ENCODE measurements at places on chromosomes 5 and 9. TPM values are rescaled to one million over a fixed set of nuclear protein-coding genes. Genes with fewer than 3 reads are reported as not detected.

The OGN gene
- polyA plus RNA-seq = 143 TPM

The LCN12 gene
- 20.4 TPM for polyA plus RNA-seq

The OBP2B gene
- polyA plus RNA-seq = not detected

The HRCT1 gene
- 0.48 TPM for polyA plus RNA-seq

The PCDH12 gene
- polyA plus RNA-seq = 39.8 TPM

The SUSD3 gene
- polyA plus RNA-seq = 4.0 TPM

GRCh38 chr5:127019928-127020327 is 10.4 kb downstream of the MARCHF3 start:
- H3K27me3 ChIP-seq = no peaks in the 10 kb centered on the region
- H3K4me1 ChIP-seq = no peaks in the 10 kb centered on the region
- no peak overlapping the region for H3K4me3 ChIP-seq
- DNase-seq = no peak

DNA sequence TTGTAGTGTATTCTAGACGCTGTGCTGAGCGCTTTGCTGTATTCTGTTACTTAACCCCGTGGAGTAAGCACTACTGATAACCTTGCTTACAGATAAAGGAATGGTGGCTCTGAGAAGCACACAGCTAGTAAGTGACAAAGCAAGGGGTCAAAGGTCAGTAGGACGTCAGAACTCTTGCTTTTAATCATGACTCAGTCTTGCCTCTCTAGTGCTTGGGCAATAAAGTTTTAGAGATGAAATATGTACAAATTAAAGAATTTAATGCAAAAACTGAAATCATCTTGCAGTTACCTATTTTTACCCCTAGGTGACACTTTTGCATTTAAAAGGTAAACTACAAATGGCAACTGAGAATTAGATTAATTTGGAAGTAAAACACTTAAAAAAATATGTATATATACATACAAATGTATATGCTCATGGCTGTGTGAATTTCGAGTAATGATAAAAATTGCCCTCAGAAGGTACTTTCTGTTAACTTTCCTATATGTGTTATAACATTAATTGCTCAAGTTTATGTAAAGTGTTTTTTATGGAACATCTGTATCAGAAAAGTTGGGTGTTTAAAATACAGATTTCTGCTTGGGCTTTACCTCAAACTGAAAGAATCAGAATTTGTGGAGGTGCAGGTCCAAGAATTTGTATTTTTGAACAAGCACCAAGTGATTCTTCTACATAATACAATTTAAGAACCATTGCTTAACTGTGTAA is 175.1 kb upstream of the DAB2 start:
- no peaks in the 10 kb centered on the region for H3K27me3 ChIP-seq
- no peak overlapping the region for H3K27ac ChIP-seq
- no peaks in the 10 kb centered on the region for H3K4me1 ChIP-seq
- no peaks in the 10 kb centered on the region for H3K36me3 ChIP-seq
- H3K4me3 ChIP-seq = no peak overlapping the region

- no peak overlapping the region for H3K4me3 ChIP-seq
- no peaks in the 10 kb centered on the region for H3K36me3 ChIP-seq
- no peak overlapping the region for H3K27ac ChIP-seq
- DNase-seq = no peak
Observed at GRCh38 chr5:171081319-171081718, 219.5 kb downstream of the RANBP17 start.

GRCh38 chr5:32754284-32754683 is 43.2 kb downstream of the NPR3 start:
- H3K36me3 ChIP-seq = no peaks in the 10 kb centered on the region
- H3K27ac ChIP-seq = no peak overlapping the region
- no peak for DNase-seq
- H3K27me3 ChIP-seq = no peaks in the 10 kb centered on the region
- H3K4me3 ChIP-seq = no peak overlapping the region

DNA sequence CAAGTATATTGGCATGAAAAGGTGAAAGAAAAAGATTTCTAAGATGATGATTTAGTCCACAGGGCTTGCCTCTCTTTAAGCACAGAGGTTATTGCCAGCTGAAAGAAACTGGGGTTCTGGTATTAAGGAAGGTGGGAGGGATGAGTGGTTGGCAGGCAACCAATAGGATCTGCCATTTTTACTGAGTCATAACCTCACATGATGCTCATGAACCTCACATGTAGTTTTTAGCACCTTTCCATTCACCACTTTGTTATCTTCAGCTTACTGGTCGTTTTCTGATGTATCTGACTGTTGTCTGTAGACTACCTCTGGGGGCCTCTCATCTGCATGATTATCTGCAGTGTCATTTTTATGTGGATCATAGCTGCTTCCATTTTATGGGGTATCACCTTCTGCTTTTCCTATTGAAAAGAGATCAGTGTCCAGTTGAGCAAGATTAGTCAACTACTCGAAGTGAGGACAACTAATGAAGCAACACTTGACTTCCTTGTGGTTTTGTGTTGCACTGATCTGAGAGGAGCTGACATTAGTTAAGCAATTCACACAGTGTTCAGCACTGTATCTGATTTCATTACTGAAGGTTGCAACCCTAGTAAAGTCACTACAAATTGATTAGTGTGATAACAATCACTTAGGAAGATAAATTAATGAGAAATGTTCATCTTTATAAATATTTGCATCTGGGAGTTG is 186.3 kb downstream of the SGCD start:
- no peaks in the 10 kb centered on the region for H3K36me3 ChIP-seq
- no peaks in the 10 kb centered on the region for H3K27me3 ChIP-seq
- H3K4me1 ChIP-seq = no peaks in the 10 kb centered on the region
- no peak overlapping the region for H3K4me3 ChIP-seq
- H3K27ac ChIP-seq = no peak overlapping the region

- DNase-seq = no peak
- no peaks in the 10 kb centered on the region for H3K27me3 ChIP-seq
- H3K4me1 ChIP-seq = no peaks in the 10 kb centered on the region
- no peak overlapping the region for H3K27ac ChIP-seq
- no peak overlapping the region for H3K4me3 ChIP-seq
Observed at GRCh38 chr5:22319798-22320197, 533.3 kb downstream of the CDH12 start.

- no peaks in the 10 kb centered on the region for H3K27me3 ChIP-seq
- no peaks in the 10 kb centered on the region for H3K36me3 ChIP-seq
- no peak overlapping the region for H3K4me3 ChIP-seq
Observed at GRCh38 chr5:79809743-79810142, 120.1 kb downstream of the CMYA5 start.

GRCh38 chr5:141496038-141496437 is 7.2 kb downstream of the PCDHGC5 start:
- H3K4me1 ChIP-seq = peaks cover 26% of the 10 kb centered on the region
- no peak overlapping the region for H3K4me3 ChIP-seq
- peak; percentile 58 for DNase-seq

DNA sequence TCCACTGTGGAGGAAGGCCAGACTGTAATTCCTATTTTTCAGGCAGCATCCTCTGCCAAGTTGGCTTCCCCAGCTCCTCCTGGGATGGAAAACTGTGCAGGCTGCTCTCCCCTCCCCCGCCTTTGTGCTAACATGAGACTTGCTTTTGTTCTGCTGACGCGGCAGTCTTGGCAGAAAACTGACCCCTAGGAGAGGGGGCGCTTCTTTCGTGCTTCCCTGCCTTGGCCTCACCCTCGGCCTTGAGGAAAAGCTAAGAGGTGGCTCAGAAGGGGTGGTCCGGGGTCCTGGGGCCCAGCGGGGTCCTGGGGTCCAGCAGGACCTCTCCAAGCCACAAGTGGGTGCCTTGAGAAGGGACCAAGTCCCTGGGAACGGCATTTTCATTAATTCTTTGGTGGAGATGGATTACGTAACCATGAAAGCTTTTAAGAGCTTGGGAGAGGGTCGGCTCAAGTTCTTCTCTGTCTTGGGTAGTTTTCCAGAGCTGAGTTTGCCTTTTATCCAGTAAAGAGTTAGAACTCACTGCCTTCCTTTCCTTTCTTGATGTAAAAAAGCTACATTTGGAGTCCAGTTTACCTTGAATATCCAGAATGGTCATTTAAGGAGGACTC is 51.0 kb downstream of the SH3PXD2B start:
- H3K4me1 ChIP-seq = peaks cover 9% of the 10 kb centered on the region
- H3K36me3 ChIP-seq = no peaks in the 10 kb centered on the region
- no peaks in the 10 kb centered on the region for H3K27me3 ChIP-seq
- no peak overlapping the region for H3K4me3 ChIP-seq
- peak overlapping the region; percentile 28 for H3K27ac ChIP-seq

GRCh38 chr9:121996783-121997182 is 96.3 kb downstream of the TTLL11 start:
- H3K36me3 ChIP-seq = no peaks in the 10 kb centered on the region
- no peak overlapping the region for H3K4me3 ChIP-seq
- DNase-seq = no peak
- H3K27me3 ChIP-seq = no peaks in the 10 kb centered on the region
- H3K27ac ChIP-seq = no peak overlapping the region
- H3K4me1 ChIP-seq = no peaks in the 10 kb centered on the region

- no peaks in the 10 kb centered on the region for H3K36me3 ChIP-seq
- H3K4me1 ChIP-seq = no peaks in the 10 kb centered on the region
- no peak overlapping the region for H3K27ac ChIP-seq
- H3K4me3 ChIP-seq = no peak overlapping the region
Observed at GRCh38 chr5:78280261-78280660, 14.2 kb downstream of the AP3B1 start.

GRCh38 chr5:136086783-136087566 is 45.7 kb upstream of the SMAD5 start:
- H3K27ac ChIP-seq = no peak overlapping the region
- no peaks in the 10 kb centered on the region for H3K36me3 ChIP-seq
- no peaks in the 10 kb centered on the region for H3K27me3 ChIP-seq
- peaks cover 9% of the 10 kb centered on the region for H3K4me1 ChIP-seq
- DNase-seq = no peak
- no peak overlapping the region for H3K4me3 ChIP-seq

DNA sequence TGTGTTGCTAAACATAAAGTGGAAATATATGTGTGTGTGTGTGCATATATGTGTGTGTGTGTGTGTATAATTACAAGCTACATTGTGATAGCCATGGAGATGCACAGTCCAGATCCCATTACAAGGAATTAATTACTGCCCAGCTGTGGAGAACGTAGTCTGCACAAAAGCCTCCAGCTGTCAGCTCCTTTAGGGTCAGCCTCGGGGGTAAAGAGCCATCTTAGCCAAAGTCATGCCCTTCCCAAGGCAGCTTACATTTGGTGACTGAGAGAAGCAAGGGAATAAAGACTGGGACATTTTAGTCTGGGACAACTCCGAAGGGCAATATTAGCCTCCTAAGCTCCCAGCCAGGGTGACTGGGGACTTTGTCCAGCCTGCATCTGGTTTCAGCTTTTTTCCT is 21.9 kb upstream of the FOCAD start:
- H3K4me1 ChIP-seq = no peaks in the 10 kb centered on the region
- H3K27ac ChIP-seq = no peak overlapping the region
- no peak for DNase-seq
- H3K27me3 ChIP-seq = no peaks in the 10 kb centered on the region
- no peaks in the 10 kb centered on the region for H3K36me3 ChIP-seq

DNA sequence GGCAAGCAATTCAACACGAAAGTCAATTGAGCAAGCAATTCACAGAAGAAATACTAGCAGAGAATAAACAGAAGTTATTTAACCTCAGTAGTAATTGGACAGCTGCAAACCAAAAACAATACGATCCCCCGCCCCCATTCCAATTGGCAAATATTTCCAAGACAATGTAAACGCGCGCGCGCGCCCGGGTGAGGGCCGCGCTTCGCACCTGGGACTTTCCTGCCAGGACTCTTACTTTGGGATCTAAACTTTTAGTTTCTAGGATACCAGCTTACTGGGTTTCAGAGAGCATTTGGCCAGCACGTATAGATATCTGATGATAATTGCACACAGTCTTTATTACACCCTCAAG is 8.6 kb downstream of the RUFY1 start:
- no peak for DNase-seq
- no peaks in the 10 kb centered on the region for H3K27me3 ChIP-seq
- peaks cover 22% of the 10 kb centered on the region for H3K4me1 ChIP-seq
- H3K4me3 ChIP-seq = peak overlapping the region; percentile 58
- H3K36me3 ChIP-seq = peaks cover 23% of the 10 kb centered on the region

DNA sequence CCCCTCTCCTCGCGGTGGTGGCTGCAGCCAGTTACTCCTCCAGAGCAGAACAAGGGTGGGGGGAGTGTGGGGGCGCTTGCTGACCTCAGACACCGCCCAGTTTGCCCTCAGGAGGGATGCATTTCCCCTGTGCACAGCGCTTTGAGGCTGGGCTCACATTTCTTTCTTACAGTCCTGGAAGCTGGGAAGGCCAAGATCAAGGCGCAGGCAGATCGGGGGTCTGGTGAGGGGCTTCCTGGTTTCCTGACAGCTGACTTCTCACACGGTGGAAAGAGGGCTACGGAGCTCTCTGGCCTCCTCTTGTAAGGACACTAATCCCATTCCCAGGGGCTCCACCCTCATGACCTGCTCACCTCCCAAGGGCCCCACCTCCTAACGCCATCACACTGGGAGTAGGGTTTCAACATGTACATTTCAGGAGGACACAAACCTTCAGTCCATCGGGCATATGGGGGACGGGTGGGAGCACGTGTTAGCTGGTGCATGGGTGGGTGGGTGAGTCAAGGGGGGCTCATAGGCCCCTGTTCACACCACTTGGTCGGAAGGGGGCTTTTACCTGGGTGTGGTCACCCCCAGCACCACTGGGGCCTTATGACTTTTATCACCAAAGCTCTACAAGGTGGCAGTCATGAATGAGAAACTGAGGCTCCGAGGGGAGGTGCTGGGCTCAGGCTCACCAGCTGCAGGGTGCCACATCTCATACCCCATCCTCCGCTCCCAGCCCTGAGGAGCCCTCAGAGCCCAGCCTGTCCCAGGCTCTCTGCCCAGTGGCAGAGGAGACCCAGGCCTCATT is 7.7 kb upstream of the SCGB3A1 start:
- H3K4me3 ChIP-seq = no peak overlapping the region
- H3K27me3 ChIP-seq = no peaks in the 10 kb centered on the region
- H3K27ac ChIP-seq = no peak overlapping the region
- no peaks in the 10 kb centered on the region for H3K4me1 ChIP-seq
- no peak for DNase-seq

- H3K27me3 ChIP-seq = no peaks in the 10 kb centered on the region
- no peaks in the 10 kb centered on the region for H3K36me3 ChIP-seq
- H3K27ac ChIP-seq = no peak overlapping the region
- no peak overlapping the region for H3K4me3 ChIP-seq
- H3K4me1 ChIP-seq = no peaks in the 10 kb centered on the region
Observed at GRCh38 chr9:27799326-27799725, 226.0 kb upstream of the C9orf72 start.

All from left lung (tissue), 14 donors.